KBM-7 (cell line): ENCODE measurements at places on chromosomes 3 and 15.

- no peak for DNase-seq
Measured at GRCh38 chr3:5102532-5102931, 19.6 kb upstream of the ARL8B start.

DNA sequence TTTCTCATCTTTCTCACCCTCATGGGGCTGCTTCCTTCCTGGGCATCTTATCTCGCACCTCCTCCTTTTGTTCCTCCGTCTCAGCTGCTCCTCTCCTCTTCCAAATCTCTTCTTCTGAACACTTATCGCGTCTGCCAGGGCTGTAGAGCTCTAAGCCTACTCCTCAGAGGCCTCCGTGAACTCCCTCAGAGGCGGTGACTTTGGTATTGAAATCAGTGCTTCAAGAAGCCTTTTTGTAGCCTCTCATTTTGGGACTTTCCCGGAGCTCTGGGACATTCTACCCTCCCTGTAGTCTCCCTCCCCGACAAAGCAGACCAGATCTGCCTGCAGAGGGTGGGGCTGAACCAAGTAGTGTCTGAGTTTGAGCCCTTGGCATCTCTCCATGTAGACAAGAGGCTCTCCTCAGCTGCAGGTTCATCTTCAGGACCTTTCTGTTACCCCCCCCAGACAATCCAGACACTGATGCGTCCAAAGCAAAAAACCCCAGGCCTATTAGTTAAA is 17.5 kb upstream of the CPNE9 start:
- DNase-seq: no peak

DNA sequence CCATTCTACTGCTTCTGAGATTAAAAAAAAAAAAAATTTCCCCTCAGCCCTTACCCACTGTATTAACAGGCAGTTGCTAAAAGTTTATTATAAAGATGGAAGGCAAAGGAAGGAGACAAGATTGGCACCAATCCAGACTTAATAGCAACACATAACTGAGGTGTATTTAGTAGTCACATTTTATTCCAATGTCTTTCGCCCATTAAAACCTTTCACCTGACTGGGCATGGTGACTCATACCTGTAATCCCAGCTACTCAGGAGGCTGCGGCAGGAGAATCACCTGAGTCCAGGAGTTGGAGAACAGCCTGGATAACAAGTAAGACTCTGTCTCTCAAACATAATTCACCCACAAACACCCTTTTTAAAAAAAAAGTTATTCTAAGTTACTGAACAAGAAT is 4.4 kb downstream of the ACAP2 start:
- DNase-seq: no peak

GRCh38 chr3:39021465-39022285 is 30.1 kb downstream of the SCN11A start:
- no peak for DNase-seq

GRCh38 chr3:58606693-58607092 is 29.5 kb upstream of the FAM107A start:
- no peak for DNase-seq
